ENCODE measurements at places on chromosomes 5 and 9.

DNA sequence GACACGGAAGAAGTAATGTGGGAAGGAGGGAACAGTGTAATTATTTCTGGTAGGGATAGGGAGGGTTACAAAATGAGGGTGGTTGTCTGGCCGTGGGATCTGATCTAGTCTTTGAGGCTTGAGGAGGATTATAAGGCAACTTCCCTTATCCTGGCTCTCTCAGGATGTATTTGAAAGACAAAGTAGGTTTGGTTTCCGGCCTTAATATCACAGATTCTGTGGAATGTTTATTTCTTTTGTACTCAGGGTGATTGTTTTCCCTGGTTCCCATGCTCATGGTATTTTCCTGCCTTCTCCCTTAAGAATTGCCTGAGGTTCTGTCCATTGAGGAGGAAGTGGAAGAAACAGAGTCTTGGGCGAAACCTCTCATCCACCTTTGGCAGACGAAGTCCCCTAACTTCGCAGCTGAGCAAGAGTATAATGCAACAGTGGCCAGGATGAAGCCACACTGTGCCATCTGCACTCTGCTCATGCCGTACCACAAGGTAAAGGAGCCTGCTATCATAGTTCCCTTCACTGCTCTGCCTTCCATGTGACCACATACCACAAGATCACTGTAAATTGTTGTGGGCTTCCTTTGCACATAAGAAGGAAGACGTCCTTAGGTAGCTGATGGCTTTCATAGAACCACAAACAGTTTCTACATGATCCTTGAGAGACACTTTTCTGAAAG, 253.8 kb downstream of the KDM4C start:
- no peak for DNase-seq

- DNase-seq: no peak
These were observed 39.6 kb downstream of the POC5 start for GRCh38 chr5:75677607-75678006.

GRCh38 chr5:93620487-93621326, 37.7 kb downstream of the NR2F1 start:
- DNase-seq: no peak

DNA sequence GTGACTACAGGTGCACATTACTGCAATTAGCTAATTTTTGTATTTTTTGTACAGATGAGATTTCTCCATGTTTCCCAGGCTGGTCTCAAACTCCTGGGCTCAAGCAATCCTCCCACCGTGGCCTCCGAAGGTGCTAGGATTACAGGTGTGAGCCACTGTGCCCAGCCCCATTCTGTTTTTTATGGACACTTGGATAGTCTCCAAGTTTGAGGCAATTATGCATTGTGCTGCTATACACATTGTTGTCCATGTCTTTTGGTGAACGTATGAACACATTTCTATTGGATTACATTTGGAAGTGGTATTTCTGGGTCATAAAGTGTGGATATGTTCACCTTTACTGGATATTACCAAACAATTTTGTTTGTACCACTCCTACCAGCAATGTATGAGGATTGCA, 22.4 kb upstream of the PLPP1 start:
- DNase-seq: no peak

- no peak for DNase-seq
These were observed 64.8 kb upstream of the ZNF462 start for GRCh38 chr9:106798016-106798799.

DNA sequence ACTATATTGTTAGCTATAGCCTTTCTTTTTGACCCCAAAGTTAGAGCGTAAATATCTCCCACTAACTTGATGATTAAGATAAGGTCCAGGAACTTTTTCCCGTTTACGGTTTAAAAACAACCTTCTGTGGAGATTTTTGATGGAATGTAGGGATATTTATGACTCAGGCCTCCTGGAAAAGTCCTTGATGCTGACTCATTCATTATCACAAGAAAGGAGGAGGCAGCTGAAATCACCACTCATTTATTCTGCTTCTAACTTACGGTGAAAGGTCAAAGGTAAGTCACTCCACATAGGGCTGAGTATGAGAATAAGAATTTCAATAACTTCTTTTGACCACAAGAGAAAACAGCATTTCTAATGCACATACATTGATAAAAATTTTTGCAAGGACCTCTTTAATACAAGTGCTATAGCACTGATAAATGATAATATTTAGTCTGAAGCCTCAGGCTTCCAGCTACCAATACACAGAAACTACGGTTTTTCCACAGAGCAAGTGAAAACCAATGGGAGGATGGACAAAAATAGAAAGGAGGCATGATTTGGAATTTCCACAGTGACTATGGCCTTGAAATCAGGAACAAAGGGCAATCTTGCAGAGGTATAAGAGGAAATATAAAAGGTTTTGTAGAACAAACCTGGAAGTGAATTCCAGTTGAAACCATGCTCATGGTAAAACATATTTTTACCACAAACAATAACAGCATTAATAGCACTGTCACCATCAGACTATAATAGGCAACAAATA, 146.5 kb downstream of the PPP2R2B start:
- no peak for DNase-seq

DNA sequence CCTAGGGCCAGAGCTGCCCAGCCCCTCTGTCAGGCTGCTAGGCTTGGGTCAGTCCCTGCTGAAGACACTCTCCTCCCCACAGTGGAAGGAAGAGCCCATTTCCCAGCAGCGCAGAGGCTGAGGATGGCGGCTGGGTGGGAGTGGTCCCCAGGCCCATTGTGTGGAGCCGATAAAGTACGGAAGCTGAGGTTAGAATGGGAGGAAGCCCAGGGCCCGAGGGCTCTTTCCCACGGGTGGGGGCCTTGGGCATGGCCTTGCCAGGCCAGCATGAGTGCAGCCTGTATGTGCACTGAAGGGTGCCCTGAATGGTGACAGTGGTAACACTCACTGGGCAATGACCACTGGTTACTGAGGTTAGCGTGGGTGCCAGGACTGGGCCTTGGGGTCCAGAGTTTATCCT, 125.9 kb downstream of the RGS3 start:
- DNase-seq: no peak

DNA sequence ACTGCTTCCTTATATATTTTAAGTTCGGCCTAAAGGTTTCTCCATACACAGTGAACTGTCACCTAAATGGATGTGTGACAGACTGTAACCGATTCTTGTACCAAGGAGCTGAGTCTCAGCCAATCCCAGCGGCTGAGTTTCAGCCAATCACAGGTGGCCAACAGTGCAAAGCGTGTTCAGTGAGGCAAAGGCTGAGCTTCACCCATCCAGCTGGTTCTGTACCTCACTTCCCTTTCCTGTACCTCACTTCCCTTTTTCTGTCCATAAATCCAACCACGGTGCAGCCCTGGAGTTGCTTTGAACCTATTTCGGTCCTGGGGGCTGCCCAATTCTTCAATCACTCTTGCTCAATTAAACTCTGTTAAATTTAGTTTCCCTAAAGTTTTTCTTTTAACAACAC, 15.7 kb upstream of the TBC1D9B start:
- no peak for DNase-seq

DNA sequence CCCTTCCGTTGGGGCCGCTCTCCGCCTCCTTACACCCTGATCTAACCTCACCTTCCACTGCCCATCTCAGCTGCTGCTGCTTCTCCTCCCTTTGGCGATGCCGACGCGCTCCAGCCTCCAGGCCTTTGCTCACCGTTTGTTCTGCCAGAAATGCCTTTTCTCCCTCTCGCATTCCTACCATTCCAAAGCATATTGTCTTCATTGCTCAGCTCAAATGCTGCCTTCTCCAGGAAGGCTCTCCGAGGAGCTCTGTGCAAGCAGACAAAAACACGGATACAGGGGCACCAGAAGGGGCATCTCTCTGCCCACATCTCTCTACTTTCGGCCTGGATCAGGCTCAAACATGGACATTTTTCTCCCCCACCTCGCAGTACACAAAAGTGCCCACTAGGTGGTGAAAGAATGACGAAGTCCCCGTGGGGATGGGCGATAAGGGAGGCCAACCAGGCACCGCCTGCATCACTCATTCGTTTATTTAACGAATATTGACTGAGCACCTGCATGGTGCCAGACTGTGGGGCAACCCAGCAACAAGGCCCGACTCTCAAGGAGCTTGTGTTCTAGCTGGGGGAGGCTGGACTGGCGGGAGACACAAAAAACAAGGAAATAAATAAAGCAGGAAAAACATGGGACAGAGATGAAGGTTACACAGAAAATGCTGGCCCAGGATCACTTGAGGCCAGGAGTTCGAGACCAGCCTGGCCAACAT, 7.3 kb upstream of the GRHPR start:
- DNase-seq: peak; percentile 30

- DNase-seq: no peak
These were observed 24.3 kb downstream of the SLCO4C1 start for GRCh38 chr5:102271759-102272158.

- no peak for DNase-seq
These were observed at the start of gene C5orf52 for GRCh38 chr5:157670662-157671591. Gene C5orf52 (plus strand): TSS chr5:157671533. CDS start chr5:157671615, 82 bp downstream.

DNA sequence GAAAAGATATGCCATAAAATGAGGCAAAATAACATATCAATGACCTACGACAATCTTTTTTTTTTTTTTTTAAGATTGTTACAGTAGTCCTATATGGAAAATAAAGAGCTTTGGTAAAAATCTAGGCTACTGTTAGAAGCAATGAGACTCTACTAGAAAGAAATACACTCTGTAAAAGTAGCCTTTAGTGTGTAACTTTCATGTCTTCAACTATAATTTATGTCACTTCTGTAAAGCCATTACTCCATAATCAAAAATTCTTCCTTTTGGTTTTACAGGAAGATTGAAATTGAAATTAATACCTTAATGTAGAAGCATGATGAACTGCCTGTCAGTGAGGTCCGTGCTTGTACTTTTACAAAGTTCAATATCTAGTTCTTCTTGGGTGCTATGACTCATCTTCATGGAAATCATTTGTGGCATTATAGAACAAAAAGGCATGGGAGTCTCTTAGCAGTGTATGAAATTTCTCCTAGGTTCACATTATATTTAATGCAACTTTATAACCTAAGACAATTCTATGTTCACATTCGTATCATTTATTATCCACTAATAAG, 1393.1 kb downstream of the EFNA5 start:
- no peak for DNase-seq
